ENCODE measurements at places on chromosomes 13 and 19. TPM values are rescaled to one million over a fixed set of nuclear protein-coding genes. Genes with fewer than 3 reads are reported as not detected.

The ZNF813 gene
- polyA plus RNA-seq: 0.35 TPM

The C19orf85 gene
- polyA plus RNA-seq: not detected

The FAM83E gene
- polyA plus RNA-seq: not detected

The CADM4 gene
- 4.9 TPM for polyA plus RNA-seq

DNA sequence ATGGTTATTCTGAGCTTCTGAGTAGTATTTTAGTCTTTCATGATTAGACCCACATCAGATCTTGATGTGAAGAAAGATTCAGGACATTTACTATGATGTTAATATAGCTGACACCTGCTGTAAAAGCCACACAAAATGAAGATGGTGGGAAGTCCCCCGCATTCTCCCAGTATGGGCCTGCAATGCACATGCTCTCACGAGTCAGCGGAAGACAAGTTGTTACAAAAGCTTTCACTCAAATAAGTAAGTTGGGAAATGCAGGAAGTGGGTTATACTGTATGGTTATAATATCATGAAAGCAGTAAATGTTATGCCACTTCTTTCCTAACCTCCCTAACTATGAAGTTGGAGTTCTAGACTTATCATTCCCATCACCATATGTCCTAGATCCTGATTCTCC, 171.9 kb downstream of the KLF5 start:
- no peak for DNase-seq

- no peak for DNase-seq
Observed at GRCh38 chr13:111177081-111177711, 62.1 kb downstream of the ARHGEF7 start.

GRCh38 chr19:36101550-36102327, 9.2 kb upstream of the OVOL3 start:
- DNase-seq: no peak
